ENCODE measurements at places on chromosomes 12 and 14. TPM values are rescaled to one million over a fixed set of nuclear protein-coding genes. Genes with fewer than 3 reads are reported as not detected.

The DHRS2 gene
- total RNA-seq: under 0.01 TPM

The SPRYD4 gene
- 4.0 TPM for total RNA-seq

The AEBP2 gene
- total RNA-seq: 15.6 TPM

The PELI2 gene
- total RNA-seq: 46.3 TPM

The RDH12 gene
- not detected for total RNA-seq

The SNRNP35 gene
- 27.7 TPM for total RNA-seq

- no peak for DNase-seq
Measured at GRCh38 chr14:88962356-88962755, 137.9 kb downstream of the TTC8 start.

DNA sequence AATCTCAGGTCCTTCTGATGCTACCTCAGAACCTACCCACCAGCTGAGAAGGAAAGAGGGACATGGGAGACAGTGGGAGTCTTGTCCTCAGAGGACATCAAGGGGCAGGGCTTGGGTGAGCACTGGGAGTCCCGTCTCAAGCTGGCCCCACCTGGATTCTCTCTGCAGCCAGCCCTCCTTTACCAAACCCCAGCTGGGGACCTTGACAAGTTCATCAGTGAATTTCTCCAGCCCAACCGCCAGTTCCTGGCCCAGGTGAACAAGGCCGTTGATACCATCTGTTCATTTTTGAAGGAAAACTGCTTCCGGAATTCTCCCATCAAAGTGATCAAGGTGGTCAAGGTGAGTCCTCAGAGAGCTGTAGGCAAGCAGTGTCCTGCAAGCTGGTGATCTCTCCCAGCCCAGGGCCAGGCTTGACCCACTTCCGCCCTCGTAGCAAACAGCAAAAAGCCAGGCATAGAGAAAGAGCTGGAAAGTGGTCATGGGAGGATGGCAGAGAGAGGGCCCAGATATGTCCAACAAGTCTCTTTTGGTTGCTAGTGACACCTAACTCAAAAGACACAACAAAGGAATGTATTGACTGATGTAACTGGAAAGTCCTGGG lies 14.2 kb upstream of the OAS2 start:
- DNase-seq: no peak

- no peak for DNase-seq
Measured at GRCh38 chr12:93208011-93208410, 169.7 kb upstream of the NUDT4 start.

- DNase-seq: no peak
Measured at GRCh38 chr12:105233041-105233905, 2.7 kb downstream of the APPL2 start.

- peak; percentile 71 for DNase-seq
Measured at GRCh38 chr12:123034022-123034541, 53.6 kb downstream of the ARL6IP4 start.

DNA sequence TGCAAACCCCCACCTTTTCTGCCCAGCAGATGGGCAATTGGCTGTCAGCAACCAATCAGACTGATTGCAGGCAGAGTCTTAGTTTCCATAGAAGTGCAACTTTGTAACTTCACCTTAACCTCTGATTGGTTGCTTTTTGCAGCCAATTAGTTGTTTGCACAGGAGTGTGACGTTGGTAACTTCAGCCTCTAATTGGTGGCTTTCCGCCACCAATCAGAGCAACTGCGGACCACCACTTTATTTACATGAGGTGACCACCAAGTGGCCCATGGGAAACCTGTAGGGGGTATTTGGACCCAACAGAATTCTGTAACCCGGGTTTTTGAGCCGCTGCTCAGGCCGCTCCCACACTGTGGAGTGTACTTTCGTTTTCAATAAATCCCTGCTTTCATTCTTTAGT lies 32.3 kb downstream of the CDKN1B start:
- no peak for DNase-seq

- no peak for DNase-seq
Measured at GRCh38 chr12:116677202-116677661, 60.6 kb downstream of the SPRING1 start.

DNA sequence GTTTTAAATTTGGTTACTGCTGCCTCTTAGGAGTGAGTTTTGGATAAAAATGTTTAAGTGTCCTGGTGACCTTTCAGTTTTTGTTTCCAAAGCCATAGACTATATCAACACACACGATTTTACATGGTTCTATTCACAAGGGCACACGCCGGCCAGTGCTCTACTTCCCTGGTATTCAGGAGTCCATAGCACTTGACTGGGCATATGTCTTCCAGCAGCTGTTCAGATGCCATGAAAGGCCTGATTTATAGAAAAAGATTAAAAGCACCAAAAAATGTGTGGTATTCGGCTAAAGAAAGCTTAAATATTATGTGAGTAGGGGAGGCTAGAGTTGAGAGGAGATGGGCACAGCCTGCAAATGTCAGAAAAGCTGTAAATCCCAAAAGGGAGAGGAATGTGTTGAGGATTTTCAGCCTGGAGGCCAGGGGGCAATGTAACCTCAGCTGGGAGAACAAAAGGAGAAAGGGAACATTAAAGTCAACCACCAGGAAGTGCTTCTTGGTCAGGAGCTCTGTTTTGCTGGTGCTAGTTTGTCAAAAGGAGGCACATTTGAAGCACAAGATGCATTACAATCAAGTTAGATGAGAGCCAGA lies 478.4 kb downstream of the RAD51B start:
- DNase-seq: no peak

GRCh38 chr12:24931666-24932405 lies 17.1 kb downstream of the BCAT1 start:
- no peak for DNase-seq

DNA sequence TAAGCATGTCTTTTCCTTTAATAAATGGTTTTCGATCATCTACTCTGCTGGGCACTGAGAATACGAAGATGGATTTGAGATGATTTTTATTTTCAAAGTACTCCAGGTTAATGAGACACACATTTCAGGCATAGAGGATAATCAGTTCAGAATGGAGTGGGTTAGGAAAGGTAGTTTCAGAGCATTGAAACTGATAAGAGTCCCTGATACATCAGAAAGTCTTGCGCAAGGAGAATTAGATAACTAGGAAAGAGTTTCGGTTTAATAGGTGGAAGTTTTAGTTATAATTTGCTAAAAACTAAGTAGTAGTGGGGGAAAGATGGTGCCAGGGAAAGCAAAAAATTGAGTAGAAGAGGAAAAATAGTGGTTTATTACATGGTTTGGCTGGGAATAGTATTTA lies 50.1 kb downstream of the ZDHHC17 start:
- DNase-seq: no peak

DNA sequence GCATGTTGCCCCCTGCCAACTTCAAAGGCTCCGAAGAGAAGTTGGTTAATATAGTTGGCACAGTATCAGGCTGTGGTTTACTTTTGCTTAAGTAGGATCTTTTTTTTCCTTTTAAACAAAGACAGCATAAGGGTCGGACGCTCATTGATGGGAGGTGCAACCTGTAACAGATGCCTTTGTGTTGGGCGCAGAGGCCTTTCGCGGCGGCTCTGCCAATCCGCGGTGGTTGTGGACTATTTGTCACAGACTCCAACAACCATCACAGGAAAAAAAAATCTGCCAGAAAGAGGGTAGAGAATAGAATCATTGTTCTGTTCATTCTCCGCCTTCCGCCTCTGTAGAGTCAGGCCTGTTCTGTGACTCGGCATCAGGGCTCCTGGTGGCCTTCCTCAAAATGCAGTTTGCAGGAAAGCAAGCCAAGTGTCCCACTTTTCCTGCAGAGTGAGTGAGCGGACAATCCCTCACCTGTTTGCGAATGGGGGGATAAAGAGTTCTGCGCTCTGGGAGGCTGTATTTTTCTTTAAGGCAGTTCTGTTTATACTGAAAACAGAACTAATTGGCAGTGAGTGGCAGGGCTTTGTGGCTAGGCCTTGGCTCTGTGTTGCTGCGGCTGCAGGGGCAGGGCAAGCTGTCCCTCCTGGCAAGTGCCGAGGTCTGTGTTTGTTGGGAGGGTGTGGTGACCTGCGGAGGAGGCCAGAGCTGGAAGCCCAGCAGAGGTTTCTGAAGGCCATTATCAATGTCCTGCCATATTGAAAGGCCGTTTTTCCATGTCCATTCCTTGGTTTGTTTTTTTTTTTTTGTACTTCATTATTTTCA lies 83.0 kb upstream of the PIWIL1 start:
- DNase-seq: no peak

- DNase-seq: no peak
Measured at GRCh38 chr12:117921929-117922777, 46.6 kb downstream of the KSR2 start.

- no peak for DNase-seq
Measured at GRCh38 chr14:99643343-99643742, 1.6 kb upstream of the HHIPL1 start.

- DNase-seq: no peak
Measured at GRCh38 chr12:132285991-132286681, 43.3 kb downstream of the GALNT9 start.

DNA sequence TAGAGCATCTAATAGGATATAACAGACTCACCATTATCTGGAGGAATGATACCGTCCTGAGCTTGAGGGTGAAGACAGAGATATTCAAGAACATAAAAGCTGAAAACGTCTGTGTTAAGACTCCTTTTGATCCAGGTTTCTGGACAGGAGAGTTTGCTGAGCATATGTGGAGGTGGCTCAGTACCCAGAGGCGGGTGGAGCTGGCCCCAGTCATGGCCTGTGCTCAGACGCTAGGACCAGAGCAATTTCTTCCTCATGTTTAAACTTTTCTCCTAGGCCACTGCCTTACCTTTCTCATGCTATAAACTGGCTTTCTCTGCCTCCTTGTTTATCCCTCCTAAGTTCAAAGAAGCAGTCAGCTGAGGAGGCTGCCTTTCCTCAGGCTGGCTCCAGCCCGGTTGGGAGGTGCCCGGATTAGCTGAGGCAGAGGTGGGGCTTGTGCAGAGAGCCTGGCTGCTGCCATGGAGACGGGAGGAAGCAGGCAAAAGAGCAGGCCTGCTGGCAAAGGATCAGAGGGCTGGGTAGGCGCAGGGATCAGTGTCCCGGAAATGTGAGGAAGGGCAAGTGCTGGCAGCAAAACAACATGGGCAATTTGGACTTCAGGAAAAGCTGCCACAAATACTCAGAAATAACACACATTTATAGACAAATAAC lies 13.7 kb downstream of the COA8 start:
- DNase-seq: no peak

GRCh38 chr12:5247144-5247543 lies 184.8 kb upstream of the NTF3 start:
- no peak for DNase-seq

GRCh38 chr14:69861025-69861569 lies 18.1 kb upstream of the SMOC1 start:
- DNase-seq: no peak

GRCh38 chr12:53733807-53734200 lies 6.6 kb upstream of the CALCOCO1 start:
- no peak for DNase-seq

DNA sequence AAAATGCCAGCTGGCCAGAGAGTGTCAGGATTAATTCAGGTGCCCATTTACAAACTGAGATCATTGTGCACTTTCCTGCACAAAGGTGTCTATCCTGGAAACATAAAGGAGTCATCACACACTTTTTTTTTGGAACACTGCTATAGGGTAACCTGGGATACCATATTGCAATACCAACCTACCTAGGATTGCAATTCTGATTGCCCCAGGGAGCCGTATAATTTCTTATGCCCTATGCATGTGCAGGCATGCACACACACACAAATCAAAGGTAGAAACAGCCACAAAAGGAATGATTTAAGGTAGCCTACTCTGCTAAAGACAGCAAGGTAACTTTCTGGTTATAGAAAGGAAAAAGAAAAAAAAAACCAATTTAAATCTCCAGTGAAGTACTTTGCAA lies 285.3 kb upstream of the KITLG start:
- DNase-seq: no peak

DNA sequence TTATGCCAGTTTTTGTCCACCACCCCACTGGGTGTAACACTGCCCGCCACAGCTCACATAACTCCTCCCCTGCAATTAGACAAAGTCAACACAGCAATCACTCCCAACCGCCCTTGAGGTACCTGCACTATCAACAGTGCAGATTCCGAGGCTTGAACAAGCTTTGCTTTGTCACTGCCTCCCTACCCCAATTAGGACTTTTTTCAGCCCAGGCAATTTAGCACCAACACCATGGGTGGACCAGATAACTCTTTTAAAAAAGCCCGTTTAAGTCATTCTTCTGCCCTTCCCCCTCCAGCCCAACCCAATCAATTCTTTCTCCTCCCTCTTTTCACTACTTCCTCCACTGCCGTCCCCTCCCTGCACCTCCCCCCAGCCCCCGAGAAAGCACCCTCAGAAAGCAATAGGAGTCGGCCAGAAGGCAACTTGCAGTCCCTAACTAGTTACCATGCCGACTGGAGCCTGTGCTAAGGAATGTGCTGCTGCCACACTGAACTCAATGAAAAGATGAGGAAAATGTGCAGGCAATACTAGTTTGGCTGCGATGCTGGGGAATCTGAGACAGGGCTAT lies 45.7 kb upstream of the OTX2 start:
- no peak for DNase-seq

GRCh38 chr14:42778984-42779383 lies 1172.3 kb downstream of the LRFN5 start:
- DNase-seq: no peak

DNA sequence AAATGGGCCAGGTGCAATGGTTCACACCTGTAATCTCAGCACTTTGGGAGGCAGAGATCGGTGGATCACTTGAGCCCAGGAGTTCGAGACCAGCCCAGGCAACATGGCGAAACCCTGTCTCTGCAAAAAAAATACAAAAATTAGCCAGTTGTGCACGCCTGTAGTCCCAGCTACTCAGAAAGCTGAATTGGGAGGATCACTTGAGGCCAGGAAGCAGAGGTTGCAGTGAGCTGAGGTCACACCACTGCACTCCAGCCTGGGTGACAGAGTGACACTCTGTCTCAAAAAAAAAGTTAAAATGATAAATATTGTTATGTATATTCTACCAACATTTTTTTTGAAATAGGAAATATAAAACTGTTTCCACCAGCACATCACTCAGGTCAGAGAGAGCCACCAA lies 64.9 kb downstream of the NDUFA12 start:
- no peak for DNase-seq

DNA sequence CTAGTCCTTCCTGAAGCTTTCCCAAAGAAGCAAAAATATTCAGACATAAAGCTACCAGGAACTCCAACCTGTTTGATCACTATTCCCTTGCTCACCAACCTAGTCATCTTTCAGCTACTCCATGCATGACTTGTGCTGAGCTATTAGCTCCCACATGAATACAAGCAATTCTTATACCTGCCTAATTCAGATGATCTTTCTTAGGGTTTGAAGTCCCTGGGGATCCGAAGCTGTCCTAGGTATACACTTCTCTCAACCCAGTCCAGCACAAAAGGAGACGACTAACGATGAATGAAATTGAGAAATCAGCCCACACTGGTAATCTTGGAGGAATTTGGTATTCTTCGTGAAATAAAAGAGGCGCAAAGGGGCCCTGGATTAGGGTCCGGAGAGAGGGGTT lies 631 bp upstream of the PTGR2 start:
- no peak for DNase-seq

GRCh38 chr14:91329486-91330014 lies 85.0 kb upstream of the GPR68 start:
- no peak for DNase-seq

GRCh38 chr12:126558810-126559209 lies 1493.6 kb downstream of the AACS start:
- DNase-seq: no peak

- no peak for DNase-seq
Measured at GRCh38 chr14:99517643-99518381, 36.6 kb downstream of the CCNK start.

- DNase-seq: no peak
Measured at GRCh38 chr12:109714913-109715244, 1.3 kb downstream of the FAM222A start.

- DNase-seq: no peak
Measured at GRCh38 chr12:105032703-105033357, 46.7 kb downstream of the NOPCHAP1 start.
